Dermis lymphatic vessel endothelial cell (primary cell): ENCODE measurements at places on chromosomes 16 and 17. TPM values are rescaled to one million over a fixed set of nuclear protein-coding genes. Genes with fewer than 3 reads are reported as not detected.

Gene REXO5
- 2.2 and 3.7 TPM in 2 replicates for total RNA-seq

Gene ABCC6
- total RNA-seq = 0.17 and 1.1 TPM in 2 replicates

Gene ESRP2
- 0.17 and 1.7 TPM in 2 replicates for total RNA-seq

Gene CDH8
- not detected in 2 replicates for total RNA-seq

Gene KRTAP9-2
- total RNA-seq = not detected in 2 replicates

Gene SPN
- total RNA-seq = not detected in 2 replicates

Gene SLC16A3
- 40.1 and 71.1 TPM in 2 replicates for total RNA-seq

Gene IL34
- 1.2 and 1.4 TPM in 2 replicates for total RNA-seq

Gene EVPLL
- not detected in 2 replicates for total RNA-seq

Gene RNF222
- total RNA-seq = not detected in 2 replicates

Gene RUNDC3A
- total RNA-seq = 0.22 and 0.95 TPM in 2 replicates

Gene VPS25
- 42.3 and 46.2 TPM in 2 replicates for total RNA-seq

Gene RMI2
- 1.5 and 2.0 TPM in 2 replicates for total RNA-seq

Gene SPEM3
- not detected in 2 replicates for total RNA-seq

Gene CRYBA1
- total RNA-seq = not detected in 2 replicates

Gene HLF
- not detected in 2 replicates for total RNA-seq

Gene INTS2
- 11.6 and 15.6 TPM in 2 replicates for total RNA-seq

Gene KRT9
- not detected in 2 replicates for total RNA-seq

Gene NETO2
- 21.4 and 21.8 TPM in 2 replicates for total RNA-seq

Gene HOXB2
- total RNA-seq = 0.09 and 0.76 TPM in 2 replicates

Gene HSPB9
- total RNA-seq = under 0.01 TPM in 1 of 2 replicates, not detected in the other

Gene EXOC3L1
- total RNA-seq = 47.2 and 80.1 TPM in 2 replicates

Gene TMEM88
- 10.1 and 26.7 TPM in 2 replicates for total RNA-seq

Gene GINS2
- 1.4 and 1.5 TPM in 2 replicates for total RNA-seq

Gene CIITA
- 0.09 and 0.33 TPM in 2 replicates for total RNA-seq

Gene KCNJ12
- total RNA-seq = under 0.01 and 0.09 TPM in 2 replicates

Gene RNF227
- 0.43 and 3.0 TPM in 2 replicates for total RNA-seq

Gene COPRS
- total RNA-seq = 63.0 and 63.9 TPM in 2 replicates

Gene RPL38
- total RNA-seq = 3,320 and 3,386 TPM in 2 replicates

Gene NT5M
- 1.7 and 2.8 TPM in 2 replicates for total RNA-seq

Gene TCAP
- 0.60 and 0.65 TPM in 2 replicates for total RNA-seq
